Mesenchymal stem cell (in vitro differentiated cells and primary cell): ENCODE measurements at places on chromosomes 4 and X.

DNA sequence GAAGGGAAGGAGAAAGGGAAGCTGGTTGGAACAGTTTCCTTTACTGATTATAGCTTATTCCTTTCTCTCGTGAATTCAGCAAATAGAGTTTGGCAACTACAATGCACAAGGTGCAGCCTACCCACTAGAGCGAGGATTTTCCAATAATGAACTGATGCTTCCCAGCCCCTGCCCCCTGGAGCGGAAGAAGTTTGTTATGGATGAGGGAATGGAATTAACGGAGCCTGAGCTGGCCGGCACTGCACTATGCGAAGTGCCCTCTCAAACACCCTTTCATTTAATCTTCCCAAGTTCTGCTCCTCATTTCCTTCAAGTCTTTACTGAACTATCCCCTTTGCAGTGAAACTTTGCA lies 42.5 kb upstream of the CBR4 start:
- no peak overlapping the region for H3K4me3 ChIP-seq
- DNase-seq: no peak
- no peaks in the 10 kb centered on the region for H3K27me3 ChIP-seq
- H3K4me1 ChIP-seq: no peaks in the 10 kb centered on the region

DNA sequence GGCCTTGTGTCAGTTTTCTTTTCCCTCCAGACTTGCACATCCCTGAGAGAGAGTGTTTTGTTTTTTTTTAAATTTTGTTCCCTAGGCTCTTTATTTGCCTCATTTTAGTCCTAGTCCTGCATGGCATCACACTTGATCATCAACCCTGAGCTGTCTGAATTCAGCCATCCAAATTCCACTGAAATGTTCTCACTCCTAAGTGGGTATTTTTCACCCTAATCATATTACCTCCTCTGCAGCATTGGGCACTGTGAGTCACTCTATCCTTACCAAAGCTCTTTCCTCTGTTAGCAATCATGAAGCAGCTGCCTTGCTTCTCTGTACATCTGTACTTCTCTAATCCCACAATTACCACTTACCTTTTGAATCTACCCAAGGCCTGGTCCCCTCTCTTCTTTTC lies 356.6 kb upstream of the MAGEB2 start:
- DNase-seq: no peak
- H3K27me3 ChIP-seq: no peaks in the 10 kb centered on the region

GRCh38 chrX:78321809-78322208 lies 5.6 kb downstream of the CYSLTR1 start:
- no peak overlapping the region for H3K27ac ChIP-seq
- no peaks in the 10 kb centered on the region for H3K27me3 ChIP-seq
- H3K4me1 ChIP-seq: no peaks in the 10 kb centered on the region
- no peak overlapping the region for H3K4me3 ChIP-seq

GRCh38 chrX:106450405-106450804 lies 161.4 kb upstream of the RADX start:
- no peaks in the 10 kb centered on the region for H3K4me1 ChIP-seq
- H3K27ac ChIP-seq: no peak overlapping the region
- no peak overlapping the region for H3K4me3 ChIP-seq
- no peak for DNase-seq
- no peaks in the 10 kb centered on the region for H3K36me3 ChIP-seq

DNA sequence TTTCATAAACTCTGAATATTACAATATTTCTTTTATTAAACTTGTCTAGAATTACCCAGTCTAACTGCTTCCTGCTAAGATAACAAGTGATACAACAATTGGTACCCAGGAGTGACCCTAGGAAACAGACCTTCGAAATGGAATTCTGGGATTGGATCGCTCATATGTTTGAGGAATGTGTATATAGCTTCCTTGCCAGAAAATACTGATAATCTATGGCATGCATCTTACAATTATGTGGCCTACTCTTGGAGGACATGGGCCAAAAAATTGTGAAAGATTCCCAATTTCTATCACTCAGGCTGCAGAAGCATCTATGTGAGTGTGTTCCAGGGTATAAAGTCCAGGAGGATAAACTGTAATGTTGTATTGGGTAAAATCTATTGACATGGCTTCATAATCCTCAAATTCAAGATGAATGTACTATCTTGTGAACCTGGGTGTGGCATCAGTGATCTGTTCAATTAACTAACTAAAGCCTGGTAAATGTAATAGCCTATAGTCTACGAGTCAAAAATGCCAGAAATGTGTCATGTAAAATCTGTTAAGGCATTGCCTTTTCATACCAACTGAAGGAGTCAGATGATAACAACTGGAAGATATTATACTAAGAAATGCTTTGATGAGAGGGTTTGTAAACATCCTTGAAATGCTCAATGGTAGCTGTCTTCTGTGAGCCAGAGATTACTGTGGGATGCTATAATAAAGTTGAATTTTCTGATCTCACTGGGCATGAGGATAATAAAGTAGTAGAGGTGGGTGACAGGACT lies 1499.3 kb downstream of the PCDH7 start:
- H3K4me1 ChIP-seq: no peaks in the 10 kb centered on the region
- H3K27me3 ChIP-seq: no peaks in the 10 kb centered on the region
- H3K4me3 ChIP-seq: no peak overlapping the region
- H3K36me3 ChIP-seq: no peaks in the 10 kb centered on the region
- H3K27ac ChIP-seq: no peak overlapping the region
- DNase-seq: no peak

- H3K27ac ChIP-seq: peak overlapping the region; percentile 77
- H3K4me3 ChIP-seq: peak overlapping the region; percentile 74
- peak; percentile 47 for DNase-seq
- peaks cover 3% of the 10 kb centered on the region for H3K4me1 ChIP-seq
- H3K27me3 ChIP-seq: no peaks in the 10 kb centered on the region
These were observed 423 bp downstream of the RPL39 start for GRCh38 chrX:119790977-119791436.

GRCh38 chr4:159433337-159433736 lies 330.5 kb downstream of the RAPGEF2 start:
- no peak for DNase-seq
- no peaks in the 10 kb centered on the region for H3K4me1 ChIP-seq
- no peak overlapping the region for H3K27ac ChIP-seq
- H3K36me3 ChIP-seq: no peaks in the 10 kb centered on the region

DNA sequence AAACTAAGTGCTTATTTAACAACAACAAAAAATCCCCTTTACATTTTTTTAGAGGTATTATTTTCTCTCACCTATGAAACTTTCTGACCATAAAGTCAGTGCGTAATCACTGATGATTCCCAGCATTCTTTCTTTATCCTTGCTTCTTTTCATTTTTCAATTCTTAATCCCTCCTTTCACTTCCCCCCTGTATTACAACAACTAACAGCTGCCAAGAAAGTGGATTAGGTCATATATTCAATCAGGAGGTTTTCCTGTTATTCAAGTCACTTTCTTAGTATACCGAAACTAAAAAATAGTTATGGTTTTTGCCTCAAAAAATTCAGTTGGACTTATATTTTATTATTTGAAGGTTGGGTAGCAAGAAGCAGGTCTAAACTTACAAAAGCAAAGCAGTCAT lies 2.1 kb upstream of the STAP1 start:
- no peaks in the 10 kb centered on the region for H3K4me1 ChIP-seq
- H3K27ac ChIP-seq: no peak overlapping the region
- no peak for DNase-seq

DNA sequence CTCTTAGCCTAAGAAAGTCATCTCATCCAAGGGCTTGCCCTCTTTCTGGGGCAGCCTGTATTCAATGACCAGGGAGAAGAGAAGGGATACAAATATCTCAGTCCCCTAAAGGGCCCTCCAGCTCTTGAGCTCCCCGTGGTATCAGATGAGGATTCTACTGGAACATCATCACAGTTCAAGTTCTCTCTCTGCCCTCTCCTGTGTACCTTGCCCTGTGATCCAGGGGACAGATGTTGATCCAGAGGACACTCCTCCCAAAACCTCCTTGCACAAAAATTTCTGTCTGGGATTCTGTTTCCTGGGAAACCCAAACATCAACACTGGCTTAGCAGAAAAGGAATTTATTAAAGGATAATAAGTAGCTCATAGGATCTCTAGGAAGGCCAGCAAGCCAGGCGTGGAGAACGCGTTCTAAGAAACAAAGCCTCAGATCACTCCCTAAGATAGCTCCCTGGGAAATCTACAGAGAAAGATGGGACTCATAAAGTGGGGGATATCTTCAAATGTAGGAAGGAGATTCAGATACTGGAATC lies 296.3 kb upstream of the KLF3 start:
- peak; percentile 26 for DNase-seq
- no peaks in the 10 kb centered on the region for H3K27me3 ChIP-seq
- H3K36me3 ChIP-seq: no peaks in the 10 kb centered on the region

DNA sequence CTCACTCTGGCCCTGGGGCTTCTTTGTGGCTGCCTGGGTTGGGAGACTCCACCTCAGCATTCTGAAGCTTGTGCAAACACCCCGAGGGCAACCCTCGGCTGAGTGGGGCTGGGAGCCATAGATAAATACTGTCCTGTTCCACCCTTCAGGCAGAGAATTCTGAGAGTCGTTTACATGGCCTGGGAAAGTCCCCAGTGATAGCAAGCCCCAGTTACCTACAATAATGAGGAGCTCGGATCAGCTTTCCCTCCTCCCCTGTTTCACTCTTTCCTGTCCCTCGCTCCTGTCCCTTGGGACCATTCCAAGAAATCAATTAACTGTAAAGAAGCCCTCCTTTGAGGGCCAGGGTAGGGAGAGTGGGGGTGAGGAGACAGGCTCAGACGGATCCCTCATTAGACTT lies 31.6 kb upstream of the DDX3X start:
- DNase-seq: peak; percentile 22
- H3K36me3 ChIP-seq: no peaks in the 10 kb centered on the region
- peak overlapping the region; percentile 32 for H3K27ac ChIP-seq
- no peaks in the 10 kb centered on the region for H3K27me3 ChIP-seq
- H3K4me3 ChIP-seq: no peak overlapping the region

DNA sequence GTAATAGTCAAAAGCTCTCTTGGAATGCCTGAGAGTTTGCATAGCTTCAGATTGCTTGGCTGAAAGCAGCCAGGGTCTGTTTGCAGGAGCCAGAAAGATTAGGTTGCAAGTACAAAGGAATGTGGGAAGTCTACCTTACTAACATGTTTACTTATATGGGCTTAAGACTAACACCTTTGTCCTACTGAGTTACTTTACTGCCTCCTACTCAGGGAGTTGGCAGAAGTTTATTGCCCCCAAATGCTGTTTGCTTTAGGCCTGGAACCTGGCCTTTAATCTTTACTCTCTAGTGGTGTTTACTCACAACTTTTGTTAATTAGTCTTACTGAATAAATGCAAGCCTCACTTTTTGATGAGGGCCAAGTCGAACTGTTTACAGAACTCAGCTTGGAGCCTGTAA lies 219.4 kb upstream of the ZC4H2 start:
- H3K36me3 ChIP-seq: no peaks in the 10 kb centered on the region
- H3K4me3 ChIP-seq: no peak overlapping the region
- no peaks in the 10 kb centered on the region for H3K27me3 ChIP-seq
- no peak overlapping the region for H3K27ac ChIP-seq
- no peak for DNase-seq

- no peaks in the 10 kb centered on the region for H3K27me3 ChIP-seq
- peak; percentile 13 for DNase-seq
- no peaks in the 10 kb centered on the region for H3K4me1 ChIP-seq
- no peaks in the 10 kb centered on the region for H3K36me3 ChIP-seq
These were observed 2547.7 kb downstream of the ARAP2 start for GRCh38 chr4:33696586-33696985.

GRCh38 chr4:17823871-17824669 lies 13.3 kb downstream of the NCAPG start:
- no peaks in the 10 kb centered on the region for H3K4me1 ChIP-seq
- H3K27me3 ChIP-seq: no peaks in the 10 kb centered on the region
- no peak overlapping the region for H3K27ac ChIP-seq
- no peaks in the 10 kb centered on the region for H3K36me3 ChIP-seq

DNA sequence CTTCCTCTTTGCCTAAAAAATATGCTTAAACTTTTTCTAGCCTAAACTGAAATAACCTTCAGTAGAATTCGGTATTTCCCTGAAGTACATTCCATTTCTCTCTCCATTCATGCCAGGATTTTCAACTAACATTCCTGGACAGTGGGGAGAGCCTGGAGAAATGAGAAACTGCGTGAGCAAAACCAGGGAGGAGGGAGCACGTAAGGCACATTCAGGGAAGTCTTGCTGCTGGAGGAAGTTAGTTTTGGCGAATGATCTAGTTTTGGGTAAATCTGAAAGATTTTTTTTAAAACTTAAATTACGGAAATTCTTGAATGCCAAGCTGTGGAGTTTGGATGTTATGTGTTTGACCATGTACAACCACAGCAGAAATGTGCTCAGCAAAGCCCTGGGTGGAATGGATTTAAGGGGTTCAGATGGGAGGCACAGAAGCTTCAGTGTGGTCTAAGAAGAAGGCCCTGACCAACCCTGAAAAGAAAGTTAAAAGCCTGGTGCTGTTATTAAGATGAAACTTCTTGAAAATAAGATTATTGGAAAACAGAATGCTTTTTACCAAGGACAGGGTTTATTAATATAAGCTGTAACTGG lies 347.8 kb downstream of the ANK2 start:
- H3K4me3 ChIP-seq: no peak overlapping the region
- peak; percentile 14 for DNase-seq
- H3K27ac ChIP-seq: peak overlapping the region; percentile 96
- peaks cover 4% of the 10 kb centered on the region for H3K4me1 ChIP-seq
- H3K36me3 ChIP-seq: no peaks in the 10 kb centered on the region

DNA sequence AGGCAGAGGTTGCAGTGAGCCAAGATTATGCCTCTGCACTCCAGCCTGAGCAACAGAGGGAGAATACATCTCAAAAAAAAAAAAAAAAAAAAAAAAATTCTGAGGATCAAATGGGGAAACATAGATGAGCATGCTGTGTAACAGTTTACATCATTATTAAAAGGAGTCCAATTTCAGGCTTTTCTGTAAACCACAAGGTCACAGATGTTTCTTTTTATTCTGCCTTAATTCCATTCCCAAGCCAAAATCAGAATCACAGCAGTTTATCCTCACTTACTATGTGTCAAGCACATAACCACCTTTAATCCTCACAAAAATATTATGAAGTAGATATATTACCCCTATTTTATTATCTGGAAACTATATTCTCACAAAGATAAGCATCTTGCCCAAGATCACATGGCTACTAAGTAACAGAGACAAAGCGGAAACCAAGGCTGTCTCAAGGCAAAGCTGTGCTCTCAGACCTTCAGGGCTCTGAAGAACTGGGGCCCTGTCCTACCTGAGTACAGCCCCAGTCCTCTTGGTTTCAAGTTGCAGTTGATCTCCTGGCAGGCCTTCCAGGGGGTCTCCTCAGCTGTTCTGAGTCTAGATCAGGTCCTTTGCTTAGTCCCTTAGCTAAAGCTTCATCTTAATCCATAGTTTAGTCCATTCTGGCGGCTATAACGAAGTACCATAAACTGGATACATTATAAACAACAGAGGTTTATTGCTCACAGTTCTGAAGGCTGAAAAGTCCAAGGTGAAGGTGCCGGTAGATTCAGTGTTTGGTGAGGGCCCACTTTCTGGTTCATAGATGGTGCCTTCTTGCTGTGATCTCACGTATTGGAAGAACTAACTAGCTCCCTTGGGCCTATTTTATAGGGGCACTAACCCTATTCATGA lies 141.3 kb downstream of the PALLD start:
- no peak overlapping the region for H3K4me3 ChIP-seq
- H3K27ac ChIP-seq: no peak overlapping the region
- no peaks in the 10 kb centered on the region for H3K27me3 ChIP-seq
- peaks cover 24% of the 10 kb centered on the region for H3K4me1 ChIP-seq
- H3K36me3 ChIP-seq: no peaks in the 10 kb centered on the region
